ENCODE measurements at places on chromosomes 1 and 21. TPM values are rescaled to one million over a fixed set of nuclear protein-coding genes. Genes with fewer than 3 reads are reported as not detected.
A peak's percentile ranks its signal among the peaks of the same experiment; 100 is the strongest.

MFAP2 gene
- 1.4 TPM for total RNA-seq

CGN gene
- 16.9 TPM for total RNA-seq

CCNL2 gene
- 170 TPM for total RNA-seq

PLA2G2D gene
- 0.08 TPM for total RNA-seq

TNFSF4 gene
- total RNA-seq, result 0.59 TPM

TAL1 gene
- total RNA-seq, result 184 TPM

- no peaks in the 10 kb centered on the region for H3K36me3 ChIP-seq
- no peak overlapping the region for H3K27ac ChIP-seq
- no peak for DNase-seq
- no peaks in the 10 kb centered on the region for H3K27me3 ChIP-seq
- peaks cover 2% of the 10 kb centered on the region for H3K4me1 ChIP-seq
- no peak overlapping the region for H3K4me3 ChIP-seq
These were observed 106.2 kb upstream of the L1TD1 start for GRCh38 chr1:62088439-62088838.

DNA sequence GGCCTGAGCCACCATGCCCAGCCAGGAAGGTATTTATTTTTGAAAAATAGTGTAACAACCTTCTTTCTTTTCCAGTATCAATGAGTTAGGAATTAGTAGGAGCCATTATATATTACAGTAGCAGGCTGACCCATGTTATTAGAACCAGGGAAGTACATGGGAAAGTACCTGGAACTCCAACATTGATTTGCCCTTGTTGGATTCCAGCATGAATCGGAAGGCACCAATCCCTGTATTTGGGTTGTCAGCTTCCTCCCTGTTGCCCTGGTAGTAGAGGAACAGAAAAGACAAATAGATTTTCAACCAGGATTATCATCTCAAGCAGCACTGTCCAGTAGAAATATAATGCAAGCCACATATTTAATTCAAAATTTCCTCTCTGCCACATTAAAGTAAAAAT lies 10.2 kb upstream of the RBM8A start:
- H3K4me1 ChIP-seq, result no peaks in the 10 kb centered on the region
- no peaks in the 10 kb centered on the region for H3K27me3 ChIP-seq
- no peak overlapping the region for H3K27ac ChIP-seq
- peaks cover 16% of the 10 kb centered on the region for H3K36me3 ChIP-seq
- no peak overlapping the region for H3K4me3 ChIP-seq
- DNase-seq, result no peak

- no peak overlapping the region for H3K27ac ChIP-seq
- DNase-seq, result no peak
- H3K27me3 ChIP-seq, result no peaks in the 10 kb centered on the region
- H3K4me3 ChIP-seq, result no peak overlapping the region
- H3K36me3 ChIP-seq, result no peaks in the 10 kb centered on the region
These were observed 41.8 kb downstream of the AJAP1 start for GRCh38 chr1:4696161-4696745.

DNA sequence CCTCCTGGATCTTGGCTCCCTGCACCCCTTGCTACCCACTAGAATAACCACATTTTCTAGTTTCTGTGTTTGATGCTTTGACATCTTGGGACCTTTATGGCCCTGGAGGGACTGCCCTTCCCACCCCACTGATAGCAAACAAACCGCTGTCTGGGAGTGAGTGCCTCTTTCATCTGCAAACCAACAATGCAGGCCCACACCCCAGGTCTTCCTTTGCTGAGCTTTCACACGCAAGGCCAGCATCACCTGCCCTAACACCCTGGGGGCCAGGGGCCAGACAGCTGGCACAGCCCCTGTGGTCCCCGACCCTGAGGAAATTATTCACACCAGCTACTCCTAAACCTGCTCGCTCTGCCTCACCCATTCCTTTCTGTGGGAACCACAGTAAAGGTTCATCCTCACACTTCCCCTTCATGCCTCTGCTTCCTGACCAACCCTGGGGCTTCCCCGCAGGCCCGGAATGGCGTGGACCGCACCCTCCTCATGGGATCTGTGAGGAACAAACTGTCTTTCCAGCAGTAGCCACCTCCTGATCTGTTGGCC lies 15.4 kb downstream of the SLC2A7 start:
- H3K4me3 ChIP-seq, result no peak overlapping the region
- H3K4me1 ChIP-seq, result no peaks in the 10 kb centered on the region
- H3K27me3 ChIP-seq, result no peaks in the 10 kb centered on the region
- H3K36me3 ChIP-seq, result no peaks in the 10 kb centered on the region
- DNase-seq, result no peak

DNA sequence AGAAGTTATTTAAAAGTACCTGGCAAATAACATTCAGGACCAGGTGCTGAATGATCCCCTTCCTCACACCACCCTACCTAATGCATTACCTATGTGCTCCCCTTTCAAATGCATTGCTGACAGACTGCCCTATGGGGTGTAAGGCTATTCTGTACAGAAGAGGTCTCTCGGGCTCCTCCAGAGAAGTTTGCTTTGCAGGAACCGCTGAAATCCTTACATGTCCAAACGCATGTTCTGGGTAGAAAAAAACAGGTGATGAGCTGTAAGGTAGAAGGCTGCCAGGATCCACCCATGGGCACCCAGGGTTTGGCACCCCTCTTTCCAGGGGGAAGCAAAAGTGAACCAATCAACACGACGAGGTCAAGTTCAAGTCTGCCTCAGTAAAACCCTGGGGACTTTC lies 58.3 kb upstream of the TARBP1 start:
- H3K4me3 ChIP-seq, result no peak overlapping the region
- H3K27ac ChIP-seq, result peak overlapping the region; percentile 92
- peaks cover 68% of the 10 kb centered on the region for H3K4me1 ChIP-seq
- no peaks in the 10 kb centered on the region for H3K36me3 ChIP-seq

- H3K4me1 ChIP-seq, result no peaks in the 10 kb centered on the region
- H3K4me3 ChIP-seq, result no peak overlapping the region
- no peaks in the 10 kb centered on the region for H3K36me3 ChIP-seq
- no peaks in the 10 kb centered on the region for H3K27me3 ChIP-seq
- no peak overlapping the region for H3K27ac ChIP-seq
These were observed 119.9 kb downstream of the FASLG start for GRCh38 chr1:172778456-172779455.

GRCh38 chr1:66335125-66335524 lies 198.8 kb upstream of the SGIP1 start:
- no peaks in the 10 kb centered on the region for H3K27me3 ChIP-seq
- peak overlapping the region; percentile 71 for H3K27ac ChIP-seq
- H3K4me3 ChIP-seq, result peak overlapping the region; percentile 43
- no peak for DNase-seq
- H3K36me3 ChIP-seq, result no peaks in the 10 kb centered on the region

DNA sequence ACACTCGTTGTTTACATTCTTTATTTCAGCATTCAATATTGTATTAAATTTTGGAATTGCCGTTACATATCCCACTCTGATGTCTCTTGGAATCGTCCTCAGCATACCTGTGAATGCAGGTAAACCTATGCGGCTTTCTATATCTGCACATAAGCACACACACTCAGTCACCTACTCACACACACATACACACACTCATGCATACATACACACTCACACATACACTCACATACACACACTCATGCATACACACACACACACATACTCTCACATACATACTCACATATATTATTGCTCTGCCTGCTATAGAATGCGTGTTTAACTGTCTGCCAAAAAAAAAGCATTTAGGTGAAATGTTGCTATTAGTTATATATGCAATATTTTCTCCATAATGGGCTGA lies 53.2 kb upstream of the COA6 start:
- no peak overlapping the region for H3K27ac ChIP-seq
- H3K4me3 ChIP-seq, result no peak overlapping the region
- H3K27me3 ChIP-seq, result no peaks in the 10 kb centered on the region
- no peak for DNase-seq
- no peaks in the 10 kb centered on the region for H3K36me3 ChIP-seq
- H3K4me1 ChIP-seq, result peaks cover 16% of the 10 kb centered on the region

- H3K4me3 ChIP-seq, result no peak overlapping the region
- peaks cover 26% of the 10 kb centered on the region for H3K4me1 ChIP-seq
- H3K36me3 ChIP-seq, result no peaks in the 10 kb centered on the region
- H3K27ac ChIP-seq, result no peak overlapping the region
- no peak for DNase-seq
- no peaks in the 10 kb centered on the region for H3K27me3 ChIP-seq
These were observed 9.3 kb downstream of the AHCYL1 start for GRCh38 chr1:109993885-109994284.

GRCh38 chr21:46006547-46007491 lies 25.2 kb downstream of the COL6A1 start:
- H3K27me3 ChIP-seq, result no peaks in the 10 kb centered on the region
- peaks cover 10% of the 10 kb centered on the region for H3K36me3 ChIP-seq
- H3K4me1 ChIP-seq, result no peaks in the 10 kb centered on the region
- H3K27ac ChIP-seq, result no peak overlapping the region

DNA sequence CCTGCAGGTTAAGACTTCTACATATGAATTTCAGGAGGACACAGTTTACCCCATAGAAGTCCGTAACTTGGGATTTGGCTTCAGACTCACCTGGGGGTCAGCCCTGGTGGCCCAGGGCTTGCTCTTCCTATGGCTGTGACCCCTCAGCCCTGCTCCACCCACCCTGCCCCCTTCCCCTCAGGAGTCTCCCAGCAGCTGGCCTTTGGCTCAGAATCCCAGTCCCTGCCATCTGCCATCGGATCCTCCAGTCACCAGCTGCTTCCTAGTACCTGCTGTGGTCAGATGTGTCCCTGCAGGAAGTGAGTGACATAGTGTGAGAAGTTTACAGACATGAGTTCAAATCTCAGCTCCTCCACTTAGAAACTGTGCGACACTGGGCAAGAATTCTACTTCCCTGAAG lies 332.6 kb downstream of the NPHP4 start:
- DNase-seq, result no peak
- H3K4me1 ChIP-seq, result no peaks in the 10 kb centered on the region
- H3K27ac ChIP-seq, result no peak overlapping the region
- H3K27me3 ChIP-seq, result no peaks in the 10 kb centered on the region
- H3K36me3 ChIP-seq, result no peaks in the 10 kb centered on the region

DNA sequence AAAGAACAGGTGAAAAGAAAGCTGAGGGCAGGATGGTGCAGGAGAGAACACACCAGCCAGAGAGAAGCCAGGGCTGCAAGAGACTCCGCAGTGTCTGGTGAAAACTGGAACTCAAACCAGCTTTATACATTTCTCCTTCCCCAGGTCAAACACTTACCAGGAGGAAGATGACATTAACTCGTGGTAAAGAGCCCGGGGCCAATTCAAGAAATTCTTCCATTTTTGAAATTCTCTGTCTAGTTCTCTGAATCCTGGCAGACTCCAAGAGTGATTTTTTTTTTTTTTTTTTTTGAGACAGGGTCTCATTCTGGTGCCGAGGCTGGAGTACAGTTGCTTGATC lies 25.8 kb upstream of the SIPA1L2 start:
- H3K4me1 ChIP-seq, result no peaks in the 10 kb centered on the region
- H3K27ac ChIP-seq, result no peak overlapping the region
- H3K4me3 ChIP-seq, result no peak overlapping the region
- no peaks in the 10 kb centered on the region for H3K27me3 ChIP-seq
- H3K36me3 ChIP-seq, result no peaks in the 10 kb centered on the region
- DNase-seq, result no peak

DNA sequence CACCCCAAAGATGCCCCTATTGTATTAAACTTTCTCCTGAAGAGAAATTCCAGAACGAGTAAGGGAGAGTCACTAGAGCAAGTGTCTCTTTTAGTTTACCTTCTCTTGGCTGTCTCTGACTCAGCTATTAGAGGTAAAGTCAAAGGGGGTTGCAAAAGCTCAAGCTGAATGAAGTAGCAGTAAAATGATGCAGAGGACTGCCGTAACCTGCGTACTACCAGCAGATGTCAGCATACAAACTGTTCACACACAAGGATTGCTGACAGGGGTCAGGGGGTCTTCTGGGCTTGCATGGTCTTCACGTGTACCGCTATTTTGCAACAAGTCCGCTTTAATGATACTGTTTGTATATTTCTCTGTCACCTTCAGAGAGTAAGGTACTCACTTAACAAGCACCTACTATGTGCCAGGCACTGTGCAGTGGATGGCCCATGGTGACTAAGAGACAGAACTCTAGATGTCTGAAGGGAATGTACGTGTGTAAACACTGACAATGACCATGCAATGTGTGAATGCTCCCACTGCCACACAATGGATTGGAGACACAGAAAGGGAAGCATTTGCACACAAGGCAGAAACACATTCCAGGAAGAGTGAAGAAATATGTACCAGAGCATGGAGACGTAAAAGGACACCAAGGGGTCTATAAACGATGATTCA lies 34.9 kb downstream of the CHML start:
- H3K27ac ChIP-seq, result no peak overlapping the region
- H3K36me3 ChIP-seq, result no peaks in the 10 kb centered on the region
- DNase-seq, result no peak
- H3K4me1 ChIP-seq, result peaks cover 8% of the 10 kb centered on the region

DNA sequence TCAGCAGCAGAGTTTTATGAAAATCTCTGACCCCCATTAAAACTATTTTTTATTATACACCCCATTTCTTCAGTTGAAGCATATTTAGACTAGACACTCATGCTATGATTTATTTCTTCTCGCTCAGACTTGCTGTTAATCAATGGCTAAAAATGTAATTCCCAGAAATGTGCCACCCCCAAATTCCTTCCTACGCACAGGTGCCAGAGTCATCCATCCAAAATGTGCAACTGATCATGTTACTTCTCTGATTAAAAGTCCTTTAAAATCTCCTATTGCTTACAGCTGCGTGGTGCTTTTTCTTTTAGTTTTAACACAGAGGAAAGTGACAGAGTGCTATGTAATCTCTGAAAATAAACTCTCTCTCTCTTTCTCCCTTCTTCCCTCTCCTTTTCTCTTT lies 954.4 kb downstream of the NCAM2 start:
- H3K4me3 ChIP-seq, result no peak overlapping the region
- no peaks in the 10 kb centered on the region for H3K27me3 ChIP-seq
- DNase-seq, result no peak
- no peak overlapping the region for H3K27ac ChIP-seq
- no peaks in the 10 kb centered on the region for H3K4me1 ChIP-seq

DNA sequence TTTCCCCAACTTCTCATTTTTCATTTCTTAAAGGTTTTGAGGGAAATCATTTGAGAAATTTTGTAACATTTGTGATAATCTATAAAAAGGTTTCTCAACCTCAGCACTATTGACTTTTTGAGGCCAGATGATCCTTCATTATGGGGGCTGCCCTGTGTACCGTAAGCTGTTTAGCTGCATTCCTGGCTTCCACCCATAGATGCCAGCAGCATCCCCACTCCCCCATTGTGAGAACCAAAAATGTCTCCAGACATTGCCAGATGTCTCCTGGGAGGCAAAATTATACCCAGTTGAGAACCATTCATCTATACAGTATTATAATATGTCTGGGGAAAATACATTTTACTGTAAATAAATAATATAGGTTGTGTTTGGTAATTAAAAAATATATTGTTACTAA lies 146.0 kb downstream of the PBX1 start:
- no peaks in the 10 kb centered on the region for H3K4me1 ChIP-seq
- DNase-seq, result no peak
- no peaks in the 10 kb centered on the region for H3K36me3 ChIP-seq
- no peak overlapping the region for H3K27ac ChIP-seq
- H3K4me3 ChIP-seq, result no peak overlapping the region

- no peak overlapping the region for H3K4me3 ChIP-seq
- H3K27me3 ChIP-seq, result no peaks in the 10 kb centered on the region
- no peak for DNase-seq
- no peak overlapping the region for H3K27ac ChIP-seq
These were observed 36.7 kb downstream of the FAM163A start for GRCh38 chr1:179779645-179780272.

GRCh38 chr21:28644762-28645161 lies 347.9 kb downstream of the LTN1 start:
- H3K36me3 ChIP-seq, result no peaks in the 10 kb centered on the region
- no peak overlapping the region for H3K27ac ChIP-seq
- no peaks in the 10 kb centered on the region for H3K27me3 ChIP-seq
- no peak overlapping the region for H3K4me3 ChIP-seq
- no peak for DNase-seq
- no peaks in the 10 kb centered on the region for H3K4me1 ChIP-seq

- H3K27ac ChIP-seq, result no peak overlapping the region
- DNase-seq, result no peak
- H3K4me3 ChIP-seq, result no peak overlapping the region
These were observed 111.3 kb downstream of the PATJ start for GRCh38 chr1:61853583-61853982.
